Left ventricle myocardium inferior (tissue), 1 donor: ENCODE measurements at places on chromosomes 16 and 17. TPM values are rescaled to one million over a fixed set of nuclear protein-coding genes. Genes with fewer than 3 reads are reported as not detected.

TNP2 gene
- total RNA-seq, result not detected

KCTD19 gene
- total RNA-seq, result not detected

NGFR gene
- 8.9 TPM for total RNA-seq

PTX4 gene
- total RNA-seq, result not detected

GJD3 gene
- total RNA-seq, result 0.88 TPM

KCNJ18 gene
- total RNA-seq, result not detected

HLF gene
- 22.6 TPM for total RNA-seq

TNFRSF13B gene
- not detected for total RNA-seq

DNA sequence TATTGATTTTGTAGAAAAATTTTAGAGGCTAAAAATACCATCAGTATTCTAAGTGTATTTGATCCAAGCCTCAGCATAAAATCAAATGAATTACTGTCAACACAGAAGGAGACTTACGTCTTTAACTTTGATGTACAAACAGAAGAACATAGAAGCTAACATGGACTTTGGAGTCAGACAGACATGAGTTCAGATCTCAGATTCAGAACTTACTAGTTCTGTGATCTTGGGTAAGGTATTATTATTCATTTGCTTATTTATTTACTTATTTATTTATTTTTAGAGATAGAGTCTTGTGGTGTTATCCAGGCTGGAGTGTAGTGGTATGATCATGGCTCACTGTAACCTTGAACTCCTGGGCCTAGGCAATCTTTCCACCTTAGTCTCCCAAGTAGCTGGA, 4.0 kb upstream of the SLFN12L start:
- peak overlapping the region; percentile 55 for H3K4me3 ChIP-seq
- peak overlapping the region; percentile 82 for H3K27ac ChIP-seq
- H3K36me3 ChIP-seq, result no peaks in the 10 kb centered on the region
- H3K4me1 ChIP-seq, result peaks cover 34% of the 10 kb centered on the region

- no peaks in the 10 kb centered on the region for H3K27me3 ChIP-seq
- no peak for DNase-seq
- H3K4me1 ChIP-seq, result peaks cover 56% of the 10 kb centered on the region
- no peak overlapping the region for H3K4me3 ChIP-seq
- H3K27ac ChIP-seq, result no peak overlapping the region
Measured at GRCh38 chr17:19380481-19381301, 2.4 kb downstream of the MAPK7 start.

- H3K4me1 ChIP-seq, result peaks cover 41% of the 10 kb centered on the region
- H3K4me3 ChIP-seq, result no peak overlapping the region
- no peak overlapping the region for H3K27ac ChIP-seq
Measured at GRCh38 chr17:17892731-17893130, 55.9 kb upstream of the SREBF1 start.

DNA sequence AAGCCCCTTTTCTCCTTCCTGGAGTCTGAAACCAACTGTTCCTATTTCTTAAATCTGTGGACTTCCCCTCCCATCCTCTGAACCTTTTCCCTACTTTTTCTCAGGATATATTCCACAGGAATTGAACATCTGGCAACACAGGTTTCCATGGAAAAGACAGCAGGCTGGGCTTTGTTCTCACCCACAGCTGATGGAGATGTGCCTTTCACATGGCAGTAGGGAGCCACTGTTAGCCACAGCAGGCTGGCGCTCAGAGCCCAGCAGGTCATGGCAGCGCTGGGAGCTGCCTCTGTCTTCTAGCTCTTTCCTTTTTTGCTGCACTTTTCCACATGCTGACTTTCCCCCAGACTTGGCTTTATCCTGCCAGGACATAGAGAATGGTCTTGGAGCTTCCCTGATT, 116.4 kb upstream of the NLRP1 start:
- H3K4me3 ChIP-seq, result no peak overlapping the region
- no peaks in the 10 kb centered on the region for H3K36me3 ChIP-seq
- no peak overlapping the region for H3K27ac ChIP-seq
- DNase-seq, result no peak
- H3K27me3 ChIP-seq, result peaks cover 92% of the 10 kb centered on the region

DNA sequence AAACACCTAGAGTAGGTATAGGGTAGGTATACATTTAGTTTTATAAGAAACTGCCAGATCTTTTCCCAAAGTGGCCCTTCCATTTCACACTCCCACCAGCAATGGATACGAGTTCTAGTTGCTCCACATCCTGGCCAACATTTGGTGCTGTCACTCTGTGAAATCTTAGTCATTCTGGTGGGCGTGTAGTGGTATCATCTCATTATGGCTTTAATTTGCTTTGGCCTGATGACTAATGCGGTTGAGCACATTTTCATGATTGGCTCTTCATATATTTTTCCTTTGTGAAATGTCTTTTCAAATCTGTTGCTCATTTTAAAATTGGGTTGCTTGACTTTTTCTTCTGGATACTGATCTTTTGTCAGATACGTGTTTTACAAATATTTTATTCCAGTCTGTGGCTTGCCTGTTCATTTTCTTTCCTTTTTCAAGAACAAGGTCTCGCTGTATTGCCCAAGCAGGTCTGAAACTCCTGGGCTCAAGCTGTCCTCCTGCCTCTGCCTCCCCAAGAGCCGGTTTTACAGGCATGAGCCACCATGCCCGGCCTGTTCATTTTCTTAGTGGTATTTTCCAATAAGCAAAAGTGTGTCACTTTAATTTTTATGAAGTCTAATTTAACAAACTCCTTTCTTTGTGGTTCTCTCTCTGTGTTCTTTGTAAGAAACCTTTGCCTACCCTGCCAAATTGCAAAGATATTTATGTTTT, 192.4 kb downstream of the SEC14L1 start:
- H3K4me1 ChIP-seq, result peaks cover 18% of the 10 kb centered on the region
- no peaks in the 10 kb centered on the region for H3K27me3 ChIP-seq
- no peaks in the 10 kb centered on the region for H3K36me3 ChIP-seq
- no peak overlapping the region for H3K4me3 ChIP-seq
- DNase-seq, result no peak

DNA sequence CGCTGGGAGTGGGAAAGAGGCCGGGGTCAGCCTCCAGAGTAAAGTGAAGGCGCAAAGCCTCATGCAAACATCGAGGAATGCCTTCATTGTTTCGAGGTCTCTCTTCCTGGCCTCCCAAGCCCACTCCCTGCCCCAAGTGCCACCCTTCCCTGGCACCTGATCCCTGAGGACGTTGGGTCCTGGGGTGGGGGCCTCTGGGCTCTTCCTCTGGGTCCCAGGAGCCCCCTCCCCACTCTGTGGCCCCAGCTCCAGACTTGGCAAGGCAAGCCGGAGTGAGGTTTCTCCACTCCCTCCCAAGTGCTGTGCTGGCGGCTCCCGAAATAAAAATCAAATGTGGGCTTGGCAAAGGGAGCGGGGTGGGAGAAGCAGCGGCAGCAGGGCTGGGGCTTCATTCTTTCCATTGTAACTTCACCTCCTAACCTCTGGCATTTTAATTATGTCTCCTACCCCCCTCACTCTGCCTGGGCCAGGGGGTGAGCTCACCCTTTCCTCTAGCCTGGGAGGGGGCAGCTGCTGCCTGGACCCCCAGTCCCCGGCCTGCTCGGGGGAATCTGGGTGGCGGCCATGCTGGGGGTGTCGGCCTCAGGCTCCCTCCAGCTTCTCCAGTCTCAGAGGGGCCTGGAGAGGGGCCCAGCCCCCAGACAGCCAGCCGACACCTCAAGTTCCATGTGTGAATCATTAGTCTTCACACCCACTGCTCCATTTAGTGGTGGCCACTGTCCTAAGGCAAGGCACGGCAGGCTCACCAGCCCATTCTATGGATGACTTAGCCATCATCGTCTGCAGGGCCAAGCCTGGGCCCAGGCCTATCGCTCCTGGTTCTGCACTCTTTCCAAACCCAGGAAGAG, 14.6 kb upstream of the TMEM92 start:
- no peaks in the 10 kb centered on the region for H3K4me1 ChIP-seq
- no peaks in the 10 kb centered on the region for H3K36me3 ChIP-seq
- no peak overlapping the region for H3K4me3 ChIP-seq
- peaks cover 77% of the 10 kb centered on the region for H3K27me3 ChIP-seq
- no peak overlapping the region for H3K27ac ChIP-seq
- no peak for DNase-seq

- H3K4me3 ChIP-seq, result no peak overlapping the region
- H3K36me3 ChIP-seq, result no peaks in the 10 kb centered on the region
- DNase-seq, result peak; percentile 57
Measured at GRCh38 chr16:87608400-87608985, 6.2 kb downstream of the JPH3 start.

DNA sequence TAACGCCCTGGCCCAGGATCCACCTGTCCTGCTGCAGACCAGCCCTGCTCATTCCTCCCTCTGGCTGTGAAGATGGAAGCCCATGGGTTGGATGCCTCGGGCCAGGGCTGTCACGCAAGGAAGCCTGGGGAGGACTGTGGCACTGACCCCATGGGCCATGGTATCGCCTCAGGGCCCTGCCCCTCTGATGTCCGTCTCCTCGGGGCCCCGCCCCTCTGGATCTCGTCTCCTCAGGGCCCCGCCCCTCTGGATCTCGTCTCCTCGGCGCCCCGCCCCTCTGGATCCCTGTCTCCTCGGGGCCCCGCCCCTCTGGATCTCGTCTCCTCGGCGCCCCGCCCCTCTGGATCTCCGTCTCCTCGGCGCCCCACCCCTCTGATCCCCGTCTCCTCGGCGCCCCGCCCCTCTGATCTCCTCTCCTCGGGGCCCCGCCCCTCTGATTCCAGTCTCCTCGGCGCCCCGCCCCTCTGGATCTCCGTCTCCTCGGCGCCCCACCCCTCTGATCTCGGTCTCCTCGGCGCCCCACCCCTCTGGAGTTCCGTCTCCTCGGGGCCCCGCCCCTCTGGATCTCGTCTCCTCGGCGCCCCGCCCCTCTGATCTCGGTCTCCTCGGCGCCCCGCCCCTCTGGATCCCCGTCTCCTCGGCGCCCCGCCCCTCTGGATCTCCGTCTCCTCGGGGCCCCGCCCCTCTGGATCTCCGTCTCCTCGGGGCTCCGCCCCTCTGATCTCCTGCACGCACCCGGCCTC, 24.0 kb downstream of the METRNL start:
- H3K27me3 ChIP-seq, result peaks cover 20% of the 10 kb centered on the region
- H3K4me1 ChIP-seq, result peaks cover 47% of the 10 kb centered on the region
- H3K36me3 ChIP-seq, result no peaks in the 10 kb centered on the region

- no peak for DNase-seq
- H3K27ac ChIP-seq, result no peak overlapping the region
- no peak overlapping the region for H3K4me3 ChIP-seq
- H3K27me3 ChIP-seq, result no peaks in the 10 kb centered on the region
- H3K4me1 ChIP-seq, result peaks cover 7% of the 10 kb centered on the region
Measured at GRCh38 chr16:15502041-15502725, 67.8 kb downstream of the BMERB1 start.

- no peaks in the 10 kb centered on the region for H3K27me3 ChIP-seq
- no peaks in the 10 kb centered on the region for H3K36me3 ChIP-seq
- H3K27ac ChIP-seq, result peak overlapping the region; percentile 73
- no peak for DNase-seq
Measured at GRCh38 chr17:77862890-77863813, 95.4 kb upstream of the TNRC6C start.

DNA sequence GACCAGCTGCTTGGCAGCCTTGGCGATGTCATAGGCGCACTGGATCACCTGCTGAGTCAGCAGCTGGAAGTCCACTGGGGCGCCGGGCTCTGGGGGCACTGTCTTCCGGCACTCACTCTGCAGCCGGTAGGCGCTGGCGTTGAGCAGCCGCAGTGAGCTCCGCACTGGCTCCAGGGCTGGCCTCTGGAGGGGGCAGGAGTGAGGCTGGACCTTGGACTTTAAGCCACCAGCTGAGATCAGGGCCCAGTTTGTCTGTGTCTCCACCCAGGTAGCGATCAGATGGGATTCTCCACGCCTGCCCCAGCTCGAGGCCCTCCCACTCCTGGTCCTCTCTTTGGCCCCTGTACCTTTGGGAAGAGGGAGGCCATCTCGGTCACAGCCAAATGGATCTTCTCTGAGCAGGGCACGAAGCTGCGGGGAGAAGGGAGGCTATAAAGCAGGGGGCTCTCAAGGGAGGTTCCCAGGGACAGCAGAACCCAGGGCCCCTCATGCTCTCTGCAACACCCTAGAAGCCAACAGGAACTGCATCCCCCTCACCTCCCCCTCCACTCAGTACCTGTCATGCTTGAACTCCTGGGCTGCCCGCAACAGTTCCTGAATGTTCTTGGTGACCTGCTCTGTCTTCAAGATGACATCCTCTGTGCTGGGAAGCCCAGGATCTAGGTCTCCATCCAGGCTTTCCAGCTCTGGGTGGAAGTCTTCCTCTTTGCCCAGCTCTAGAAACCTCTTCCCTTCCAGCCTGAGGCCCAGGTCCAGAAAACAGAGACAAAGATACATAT, 6.4 kb downstream of the TP53I13 start:
- H3K4me1 ChIP-seq, result peaks cover 39% of the 10 kb centered on the region
- no peaks in the 10 kb centered on the region for H3K27me3 ChIP-seq
- DNase-seq, result peak; percentile 15
- no peak overlapping the region for H3K4me3 ChIP-seq
- H3K27ac ChIP-seq, result no peak overlapping the region

DNA sequence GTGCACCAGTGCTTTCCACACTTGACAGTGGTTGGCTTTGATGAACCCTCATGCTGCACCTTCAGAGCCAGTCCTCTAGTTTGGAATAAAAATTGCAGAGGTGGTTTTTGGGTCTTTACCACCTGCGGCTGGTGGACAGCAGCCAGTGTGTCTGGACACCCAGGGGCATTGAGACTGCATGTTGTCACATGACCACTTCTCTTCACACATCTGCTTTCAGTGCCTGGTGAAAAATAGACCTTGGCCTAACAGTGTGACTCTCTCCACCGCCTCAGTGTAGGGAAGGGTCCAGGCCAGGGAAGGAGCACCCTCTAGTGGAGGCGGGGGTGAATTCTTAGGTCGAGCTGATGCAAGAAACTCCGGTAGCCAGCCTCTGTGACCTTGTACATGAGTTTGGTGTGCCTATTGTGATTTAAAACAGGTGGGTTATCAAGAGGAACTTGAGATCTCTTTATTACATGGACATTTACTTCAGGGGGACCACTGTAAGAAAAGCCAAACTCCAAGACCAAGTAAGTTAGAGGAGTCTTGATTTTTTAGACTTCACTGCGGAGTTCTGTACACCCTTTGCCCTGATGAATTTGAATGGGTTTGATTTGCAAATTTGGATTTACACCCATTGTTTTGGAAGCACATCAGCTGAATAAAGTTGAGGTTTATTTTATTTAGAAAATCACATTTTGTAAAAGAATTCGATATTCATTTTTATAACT, 17.9 kb downstream of the GOSR2 start:
- H3K36me3 ChIP-seq, result peaks cover 46% of the 10 kb centered on the region
- DNase-seq, result peak; percentile 71
- peaks cover 35% of the 10 kb centered on the region for H3K4me1 ChIP-seq
- no peak overlapping the region for H3K4me3 ChIP-seq
- no peaks in the 10 kb centered on the region for H3K27me3 ChIP-seq

- H3K4me3 ChIP-seq, result peak overlapping the region; percentile 52
- peaks cover 35% of the 10 kb centered on the region for H3K4me1 ChIP-seq
- peak overlapping the region; percentile 27 for H3K27ac ChIP-seq
- H3K27me3 ChIP-seq, result no peaks in the 10 kb centered on the region
- H3K36me3 ChIP-seq, result no peaks in the 10 kb centered on the region
Measured at GRCh38 chr17:27379888-27380533, 76.2 kb upstream of the KSR1 start.

DNA sequence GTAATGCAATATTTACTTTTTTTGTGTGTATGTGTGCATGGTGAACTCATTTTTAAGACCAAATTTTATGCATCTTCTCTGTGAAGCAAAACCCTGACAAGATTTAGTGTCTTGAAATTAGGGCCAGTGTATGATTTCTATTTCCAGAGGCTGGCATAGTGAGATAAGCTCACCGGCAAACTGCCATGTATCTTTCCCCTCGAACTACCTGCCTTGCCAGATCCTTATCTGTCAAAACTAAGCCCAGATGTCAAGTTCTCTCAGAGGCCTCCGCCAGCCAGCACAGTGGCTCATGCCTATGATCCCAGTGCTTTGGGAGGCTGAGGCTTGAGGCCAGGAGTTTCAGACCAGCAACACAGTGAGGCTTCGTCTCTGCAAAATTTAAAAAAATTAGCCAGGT, 10.0 kb downstream of the USP32 start:
- no peaks in the 10 kb centered on the region for H3K36me3 ChIP-seq
- no peak overlapping the region for H3K4me3 ChIP-seq
- H3K27me3 ChIP-seq, result no peaks in the 10 kb centered on the region
- no peak overlapping the region for H3K27ac ChIP-seq
